ENCODE measurements at places on chromosomes 1 and 21. TPM values are rescaled to one million over a fixed set of nuclear protein-coding genes. Genes with fewer than 3 reads are reported as not detected.

DNA sequence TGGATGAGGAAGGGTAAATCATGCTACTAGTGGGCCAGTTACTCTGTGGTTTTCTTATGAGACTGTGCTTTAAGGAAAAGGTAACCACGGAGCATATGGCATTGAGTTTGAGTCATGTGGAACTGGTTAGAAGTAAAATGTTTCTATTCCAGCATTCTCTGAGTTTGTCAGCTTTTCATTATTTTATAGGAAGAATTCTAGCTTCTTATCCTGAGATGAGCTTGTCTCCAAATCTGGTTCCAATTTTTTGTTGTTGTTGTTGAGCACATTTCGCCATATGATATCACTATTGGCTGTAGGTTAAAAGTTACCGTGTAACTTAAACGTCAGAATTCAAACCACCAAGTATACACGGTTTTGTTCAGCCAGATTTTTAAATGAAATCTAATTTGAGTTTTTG, 69.9 kb downstream of the ATF6 start:
- H3K27me3 ChIP-seq = no peaks in the 10 kb centered on the region
- H3K36me3 ChIP-seq = peaks cover 19% of the 10 kb centered on the region
- H3K4me3 ChIP-seq = no peak overlapping the region
- peaks cover 2% of the 10 kb centered on the region for H3K4me1 ChIP-seq
- no peak overlapping the region for H3K27ac ChIP-seq

GRCh38 chr1:197663162-197663953, 111.9 kb downstream of the DENND1B start:
- no peak for DNase-seq
- no peaks in the 10 kb centered on the region for H3K27me3 ChIP-seq
- no peak overlapping the region for H3K4me3 ChIP-seq
- H3K36me3 ChIP-seq = no peaks in the 10 kb centered on the region

DNA sequence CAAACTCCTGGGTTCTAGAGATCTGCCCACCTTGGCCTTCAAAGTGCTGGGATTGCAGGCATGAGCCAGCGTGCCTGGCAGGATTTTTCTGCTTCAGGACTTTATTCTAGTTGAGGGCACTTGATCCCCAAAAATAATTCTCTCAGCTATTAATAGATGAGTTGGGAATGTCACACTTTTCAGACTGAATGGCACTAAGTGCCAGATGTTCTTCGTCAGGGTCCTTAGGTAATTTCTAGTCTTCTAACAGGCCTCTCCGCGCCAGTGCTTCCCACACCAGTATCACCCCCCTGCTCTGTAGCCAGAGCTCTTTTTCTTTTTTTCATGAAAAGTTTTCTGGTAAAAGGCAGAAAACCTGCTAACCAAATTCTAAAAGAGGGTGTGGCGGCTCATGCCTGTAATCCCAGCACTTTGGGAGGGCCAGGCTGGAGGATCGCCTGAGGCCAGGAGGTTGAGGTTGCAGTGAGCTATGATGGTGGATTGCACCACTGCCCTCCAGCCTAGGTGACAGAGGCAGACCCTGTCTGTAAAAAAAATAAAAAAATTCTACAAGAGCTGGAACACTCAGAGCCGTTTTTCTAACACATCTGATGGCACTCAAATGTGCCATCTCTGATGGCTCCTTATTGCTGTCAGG, 6.1 kb upstream of the SARS1 start:
- H3K27me3 ChIP-seq = peaks cover 3% of the 10 kb centered on the region
- H3K27ac ChIP-seq = no peak overlapping the region
- no peak overlapping the region for H3K4me3 ChIP-seq
- peaks cover 11% of the 10 kb centered on the region for H3K4me1 ChIP-seq
- DNase-seq = no peak
- H3K36me3 ChIP-seq = no peaks in the 10 kb centered on the region

GRCh38 chr1:42311897-42312296, 23.1 kb downstream of the FOXJ3 start:
- H3K4me1 ChIP-seq = peaks cover 42% of the 10 kb centered on the region
- H3K36me3 ChIP-seq = peaks cover 21% of the 10 kb centered on the region
- no peak overlapping the region for H3K4me3 ChIP-seq
- no peaks in the 10 kb centered on the region for H3K27me3 ChIP-seq
- H3K27ac ChIP-seq = no peak overlapping the region

GRCh38 chr1:245444147-245444828, 289.5 kb downstream of the KIF26B start:
- no peak overlapping the region for H3K27ac ChIP-seq
- H3K27me3 ChIP-seq = peaks cover 2% of the 10 kb centered on the region
- H3K4me1 ChIP-seq = peaks cover 5% of the 10 kb centered on the region

DNA sequence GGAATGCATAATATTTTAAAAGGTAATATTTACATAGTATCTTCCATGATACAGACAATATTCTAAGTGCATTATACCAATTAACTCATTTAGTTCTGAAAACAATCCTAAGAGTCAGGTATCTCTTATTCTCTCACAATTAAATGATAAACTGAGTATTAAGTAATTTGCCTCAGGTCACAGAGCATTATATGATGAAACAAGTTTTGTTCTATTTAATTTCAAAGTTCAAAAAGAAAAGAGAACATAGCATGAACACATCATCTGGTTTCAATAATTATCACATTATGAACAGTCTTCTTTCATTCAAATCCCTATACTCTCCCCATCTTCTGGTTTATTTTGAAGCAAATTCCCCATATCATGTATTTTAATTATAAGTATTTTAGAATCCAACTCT, 927.5 kb downstream of the ADGRL2 start:
- no peaks in the 10 kb centered on the region for H3K36me3 ChIP-seq
- H3K4me1 ChIP-seq = no peaks in the 10 kb centered on the region
- H3K27me3 ChIP-seq = no peaks in the 10 kb centered on the region
- H3K4me3 ChIP-seq = no peak overlapping the region

DNA sequence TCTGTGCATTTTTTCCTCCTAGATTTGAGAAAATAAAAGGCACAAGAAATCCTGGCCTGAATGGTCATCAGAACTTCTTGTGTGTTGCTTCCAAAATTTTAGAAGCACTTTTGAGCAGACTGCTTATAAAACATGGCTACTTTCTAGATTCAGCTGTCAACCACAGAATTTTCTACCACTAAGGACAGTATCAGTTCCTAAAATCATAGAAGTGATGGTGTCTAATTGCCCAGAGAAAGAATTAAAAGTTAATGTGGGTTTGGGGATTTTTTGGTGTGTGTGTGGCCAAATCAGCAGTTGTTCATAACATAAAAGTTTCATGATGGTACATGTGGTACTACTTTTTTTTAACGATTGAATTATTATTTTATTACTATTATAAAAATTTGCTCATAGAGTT, 171.4 kb upstream of the SNX7 start:
- H3K36me3 ChIP-seq = no peaks in the 10 kb centered on the region
- H3K27ac ChIP-seq = no peak overlapping the region
- no peaks in the 10 kb centered on the region for H3K4me1 ChIP-seq
- no peak for DNase-seq

DNA sequence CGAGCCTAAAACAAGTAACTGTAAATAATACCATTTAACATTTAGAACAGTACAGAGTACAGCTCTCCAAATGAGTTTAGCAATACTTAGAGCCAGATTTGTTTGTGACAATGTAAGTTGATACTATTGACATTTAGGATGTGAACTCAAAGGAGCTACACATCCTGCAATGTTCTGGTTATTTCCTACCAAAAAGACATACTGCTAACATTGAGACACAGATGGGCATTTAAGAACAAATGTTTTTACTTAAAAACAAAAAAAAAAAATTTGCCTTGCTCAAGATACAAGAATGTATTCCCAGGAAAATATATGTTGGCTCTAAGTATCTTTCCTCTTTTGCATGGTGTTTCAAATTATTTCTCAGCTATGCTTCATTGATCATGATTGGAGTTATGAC, 1464.8 kb upstream of the PRMT6 start:
- H3K4me1 ChIP-seq = no peaks in the 10 kb centered on the region
- H3K4me3 ChIP-seq = no peak overlapping the region
- no peak overlapping the region for H3K27ac ChIP-seq
- H3K27me3 ChIP-seq = no peaks in the 10 kb centered on the region
- no peak for DNase-seq

DNA sequence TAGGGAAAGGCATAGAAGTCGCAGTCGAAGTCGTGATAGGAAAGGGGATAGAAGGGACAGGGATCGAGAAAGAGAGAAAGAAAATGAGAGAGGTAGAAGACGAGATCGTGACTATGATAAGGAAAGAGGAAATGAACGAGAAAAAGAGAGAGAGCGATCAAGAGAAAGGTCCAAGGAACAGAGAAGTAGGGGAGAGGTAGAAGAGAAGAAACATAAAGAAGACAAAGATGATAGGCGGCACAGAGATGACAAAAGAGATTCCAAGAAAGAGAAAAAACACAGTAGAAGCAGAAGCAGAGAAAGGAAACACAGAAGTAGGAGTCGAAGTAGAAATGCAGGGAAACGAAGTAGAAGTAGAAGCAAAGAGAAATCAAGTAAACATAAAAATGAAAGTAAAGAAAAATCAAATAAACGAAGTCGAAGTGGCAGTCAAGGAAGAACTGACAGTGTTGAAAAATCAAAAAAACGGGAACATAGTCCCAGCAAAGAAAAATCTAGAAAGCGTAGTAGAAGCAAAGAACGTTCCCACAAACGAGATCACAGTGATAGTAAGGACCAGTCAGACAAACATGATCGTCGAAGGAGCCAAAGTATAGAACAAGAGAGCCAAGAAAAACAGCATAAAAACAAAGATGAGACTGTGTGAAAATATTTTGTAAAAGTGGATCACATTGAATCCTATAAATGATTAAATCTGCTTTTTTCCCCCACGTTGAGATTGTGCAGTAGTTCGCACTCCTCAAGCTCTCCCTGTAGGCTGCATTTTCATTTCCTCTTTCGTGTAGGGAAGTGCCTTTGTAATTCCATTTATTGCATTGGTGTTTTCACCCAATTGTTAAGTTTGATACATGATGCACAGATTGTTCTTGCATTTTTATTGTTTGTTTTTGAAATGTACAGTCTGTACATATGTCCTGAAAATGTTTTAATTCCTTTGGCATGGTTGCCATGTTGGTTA, 7.5 kb downstream of the PRPF38B start:
- peaks cover 82% of the 10 kb centered on the region for H3K4me1 ChIP-seq
- H3K27me3 ChIP-seq = no peaks in the 10 kb centered on the region
- H3K4me3 ChIP-seq = peak overlapping the region; percentile 62
- H3K27ac ChIP-seq = peak overlapping the region; percentile 87
- DNase-seq = no peak

DNA sequence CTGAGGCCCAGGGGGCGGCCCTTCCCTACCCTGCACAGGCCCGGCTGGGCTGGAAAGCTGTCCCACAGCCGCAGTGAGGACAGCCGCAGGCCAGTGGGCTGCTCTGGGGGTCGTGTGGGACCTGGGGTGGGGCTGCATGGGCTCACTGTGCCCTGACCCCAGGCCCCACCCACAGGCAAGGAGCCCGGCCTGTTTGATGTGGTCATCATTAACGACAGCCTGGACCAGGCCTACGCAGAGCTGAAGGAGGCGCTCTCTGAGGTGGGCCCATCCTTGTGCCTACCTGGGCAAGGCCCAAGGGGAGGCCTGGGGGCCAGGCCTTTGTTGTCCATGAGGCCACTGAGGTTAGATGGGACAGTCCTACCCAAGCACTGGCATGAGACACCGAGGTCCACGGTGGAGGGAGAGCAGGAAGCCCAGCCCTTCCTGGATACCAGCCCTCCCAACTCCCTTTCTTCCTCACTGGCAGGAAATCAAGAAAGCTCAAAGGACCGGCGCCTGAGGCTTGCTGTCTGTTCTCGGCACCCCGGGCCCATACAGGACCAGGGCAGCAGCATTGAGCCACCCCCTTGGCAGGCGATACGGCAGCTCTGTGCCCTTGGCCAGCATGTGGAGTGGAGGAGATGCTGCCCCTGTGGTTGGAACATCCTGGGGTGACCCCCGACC, 1.4 kb upstream of the GJC2 start:
- peaks cover 6% of the 10 kb centered on the region for H3K36me3 ChIP-seq
- no peak for DNase-seq
- no peaks in the 10 kb centered on the region for H3K27me3 ChIP-seq
- H3K4me1 ChIP-seq = peaks cover 21% of the 10 kb centered on the region
- no peak overlapping the region for H3K4me3 ChIP-seq

DNA sequence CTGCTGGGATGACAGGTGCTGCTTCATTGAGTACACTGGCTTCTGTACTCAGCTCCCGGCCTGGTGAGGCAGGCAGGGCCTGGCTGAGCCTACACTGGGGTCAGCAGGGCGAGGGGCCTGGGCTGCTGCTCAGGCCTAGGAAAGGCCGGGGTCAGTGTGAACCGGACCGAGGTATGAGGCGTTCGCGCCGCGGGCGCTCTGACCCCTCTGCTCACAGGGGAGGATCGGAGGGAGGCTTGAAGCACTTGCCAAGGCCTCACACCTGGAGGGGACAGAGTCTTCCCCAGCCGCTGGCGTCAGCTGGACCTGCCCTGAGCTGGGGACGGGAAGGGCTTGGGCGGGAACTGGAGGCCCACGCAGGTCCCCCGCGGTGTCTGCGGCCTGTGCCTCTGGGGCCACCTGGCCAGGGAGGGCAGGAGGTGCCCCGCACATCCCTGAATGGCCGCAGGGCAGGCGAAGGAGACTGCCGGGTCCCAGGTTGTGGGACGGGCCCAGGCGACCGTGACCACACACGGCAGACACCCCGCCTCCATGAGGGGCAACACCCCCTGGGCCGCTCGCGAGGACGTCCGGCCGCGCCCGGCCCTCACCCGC, 466 bp downstream of the PEX10 start:
- peak overlapping the region; percentile 90 for H3K4me3 ChIP-seq
- peaks cover 41% of the 10 kb centered on the region for H3K4me1 ChIP-seq
- H3K36me3 ChIP-seq = peaks cover 11% of the 10 kb centered on the region
- H3K27ac ChIP-seq = peak overlapping the region; percentile 92
- DNase-seq = no peak
- H3K27me3 ChIP-seq = no peaks in the 10 kb centered on the region

DNA sequence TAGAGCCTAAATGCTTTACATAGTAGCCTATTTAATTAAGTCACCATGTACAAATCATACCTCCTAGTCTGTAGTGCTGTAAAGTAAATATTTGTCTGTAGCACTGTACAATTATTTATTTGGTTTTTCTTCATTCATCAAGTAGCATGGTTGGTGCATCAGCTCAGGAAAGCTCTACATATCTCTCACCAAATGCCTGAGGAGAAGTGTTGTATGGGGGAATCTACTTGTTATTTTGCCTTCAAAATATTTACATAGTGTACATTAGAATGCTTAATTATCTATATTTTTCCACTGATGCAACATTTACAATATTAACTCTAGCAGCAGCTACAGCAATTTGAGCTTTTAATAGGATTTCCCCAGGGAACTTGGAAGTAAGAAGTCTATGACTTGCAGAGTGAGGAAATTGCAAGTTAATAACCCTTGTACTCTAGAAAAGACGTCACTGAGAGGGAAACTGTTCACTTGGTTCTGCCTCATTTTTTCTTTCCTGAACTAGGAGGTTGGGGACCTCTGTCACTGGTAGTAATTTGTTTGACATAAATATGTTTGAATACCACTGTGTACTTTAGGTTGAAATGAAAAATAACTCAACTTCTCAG, 207.4 kb downstream of the PDE4B start:
- H3K36me3 ChIP-seq = no peaks in the 10 kb centered on the region
- peaks cover 6% of the 10 kb centered on the region for H3K27me3 ChIP-seq
- H3K4me1 ChIP-seq = no peaks in the 10 kb centered on the region

GRCh38 chr1:176752505-176752904, 289.5 kb downstream of the PAPPA2 start:
- no peaks in the 10 kb centered on the region for H3K36me3 ChIP-seq
- no peak overlapping the region for H3K4me3 ChIP-seq
- H3K27me3 ChIP-seq = no peaks in the 10 kb centered on the region
- DNase-seq = no peak
- H3K4me1 ChIP-seq = no peaks in the 10 kb centered on the region

GRCh38 chr1:35461966-35462651, 95.1 kb downstream of the KIAA0319L start:
- H3K4me1 ChIP-seq = no peaks in the 10 kb centered on the region
- no peak for DNase-seq

Gene NUDT4B
- total RNA-seq = not detected

Gene ADGRB2
- total RNA-seq = 0.37 TPM

Gene ZNF593OS
- total RNA-seq = not detected

Gene MYBPH
- not detected for total RNA-seq

Gene LHX8
- not detected for total RNA-seq

Gene ZNF648
- total RNA-seq = not detected
